ENCODE measurements at places on chromosomes 7 and 10.

DNA sequence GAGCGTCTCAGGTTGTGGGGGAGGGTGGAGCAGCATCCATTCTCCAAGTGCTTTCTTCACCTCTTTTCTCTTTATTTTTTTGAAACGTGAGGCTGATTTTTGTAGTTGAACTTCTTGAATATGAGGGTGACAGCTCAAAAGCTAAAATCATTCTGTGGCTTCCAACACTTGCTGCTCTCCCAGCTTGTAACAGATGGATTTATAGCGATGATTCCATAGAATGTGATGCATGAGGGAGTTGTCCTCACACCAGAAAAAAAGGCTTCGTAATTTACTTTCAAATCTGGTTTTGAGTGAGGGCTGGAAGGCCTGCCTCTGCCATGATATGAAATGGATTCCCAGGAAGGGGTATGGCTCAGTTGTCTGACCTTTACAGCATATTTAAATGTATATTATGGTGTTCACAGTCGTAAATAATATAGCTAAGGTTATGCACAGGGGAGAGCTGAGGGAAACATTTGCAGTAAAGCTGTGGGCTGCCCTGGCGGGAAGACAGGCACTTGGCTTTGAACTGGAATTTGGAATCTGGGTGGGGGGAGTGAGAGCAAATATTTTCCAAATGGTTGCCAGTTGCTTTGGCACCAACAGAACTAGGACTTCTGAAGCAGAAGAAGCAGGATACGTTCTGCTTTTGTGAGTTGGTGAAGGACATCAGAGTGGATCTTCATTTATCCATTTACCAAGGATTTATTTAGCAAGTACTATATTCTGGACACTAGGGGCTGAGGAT lies 166.7 kb downstream of the SORCS3 start:
- no peak for DNase-seq

- no peak for DNase-seq
These were observed 196.6 kb upstream of the NPVF start for GRCh38 chr7:25424855-25425254.

- peak; percentile 58 for DNase-seq
These were observed 35.9 kb upstream of the ANK3 start for GRCh38 chr10:60425392-60426110.

GRCh38 chr10:4786043-4786839 lies 39.8 kb upstream of the AKR1E2 start:
- no peak for DNase-seq

DNA sequence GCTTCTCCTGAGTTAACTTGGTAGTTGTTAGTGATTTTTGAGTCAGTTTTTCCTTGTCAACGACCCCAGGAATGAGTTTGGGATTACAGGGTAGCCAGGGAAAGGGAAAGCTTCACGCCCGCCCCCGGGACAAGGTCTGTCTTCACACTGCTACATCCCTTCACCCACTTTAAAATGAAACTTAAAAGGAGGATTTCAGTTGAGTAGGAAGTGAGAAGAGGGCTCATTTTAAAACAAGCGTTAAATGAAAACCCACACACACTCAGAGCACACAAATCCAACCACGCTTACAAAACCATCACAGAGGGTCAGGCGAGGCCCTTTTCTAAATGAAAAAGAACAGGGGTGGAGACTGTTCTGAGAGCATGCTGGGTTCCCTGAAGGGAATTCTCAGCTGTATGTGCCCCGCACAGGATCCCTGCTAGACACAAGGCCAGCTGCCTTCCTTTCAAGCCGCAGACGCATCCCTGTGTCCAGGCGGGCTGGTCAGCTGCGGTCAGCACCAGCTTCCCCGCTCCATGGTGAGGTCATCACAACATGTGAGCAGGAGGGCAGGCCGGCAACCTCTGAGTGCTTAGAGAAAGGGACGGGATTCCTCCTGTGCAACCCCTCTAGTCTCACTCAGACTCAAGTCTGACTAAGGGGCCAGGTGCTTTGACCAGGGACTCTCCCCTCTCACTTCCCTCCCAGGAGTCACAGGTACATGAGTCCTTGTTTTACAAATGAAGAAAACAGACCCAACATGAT lies 111.8 kb downstream of the EGFR start:
- DNase-seq, result peak; percentile 94

GRCh38 chr10:75398200-75398691 lies 3.3 kb downstream of the ZNF503 start:
- no peak for DNase-seq

GRCh38 chr7:97305589-97305988 lies 188.1 kb downstream of the SDHAF3 start:
- no peak for DNase-seq

- no peak for DNase-seq
These were observed 76.4 kb upstream of the FEZF1 start for GRCh38 chr7:122380992-122381391.

DNA sequence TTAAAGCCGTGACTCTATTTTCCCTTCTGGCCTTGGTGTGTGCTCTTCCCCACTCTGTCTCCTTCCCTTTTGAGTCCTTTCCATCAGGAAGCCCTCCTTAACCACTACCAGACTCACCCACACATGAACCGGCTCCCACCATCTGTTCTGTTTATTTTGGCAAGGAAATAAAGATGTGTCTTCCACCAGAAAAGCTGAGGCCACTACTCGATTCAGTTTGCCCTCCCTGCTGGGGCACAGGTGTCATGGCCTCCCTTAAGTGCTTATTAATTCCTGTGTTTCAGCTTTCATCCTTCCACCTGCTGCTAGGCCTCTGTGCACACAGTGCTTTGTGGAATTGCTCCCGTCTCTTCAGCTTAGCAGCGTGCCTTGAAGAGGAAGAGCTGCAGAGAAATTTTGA lies 16.7 kb downstream of the POR start:
- DNase-seq, result no peak

DNA sequence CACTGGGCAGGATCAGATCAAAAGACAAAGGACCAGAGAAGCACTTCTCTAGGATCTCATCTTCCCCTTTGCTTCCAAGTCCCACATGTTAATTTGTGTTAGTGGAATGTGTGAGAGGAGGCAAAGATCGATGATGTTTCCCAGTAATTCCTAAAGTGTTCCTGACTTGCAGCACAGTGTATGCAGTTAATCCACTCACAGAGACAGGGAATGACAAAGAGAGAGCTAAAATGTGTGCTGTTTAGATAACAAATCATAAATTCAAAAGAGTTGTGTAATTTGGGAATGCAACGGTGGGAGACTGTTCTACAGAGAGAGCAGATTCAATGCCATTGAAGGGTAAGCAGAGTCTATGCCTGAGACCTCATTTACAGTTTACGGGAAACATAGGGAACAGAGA lies 132.0 kb upstream of the SVIL start:
- peak; percentile 82 for DNase-seq

- peak; percentile 47 for DNase-seq
These were observed 452 bp downstream of the ATE1 start for GRCh38 chr10:121927318-121927840.

DNA sequence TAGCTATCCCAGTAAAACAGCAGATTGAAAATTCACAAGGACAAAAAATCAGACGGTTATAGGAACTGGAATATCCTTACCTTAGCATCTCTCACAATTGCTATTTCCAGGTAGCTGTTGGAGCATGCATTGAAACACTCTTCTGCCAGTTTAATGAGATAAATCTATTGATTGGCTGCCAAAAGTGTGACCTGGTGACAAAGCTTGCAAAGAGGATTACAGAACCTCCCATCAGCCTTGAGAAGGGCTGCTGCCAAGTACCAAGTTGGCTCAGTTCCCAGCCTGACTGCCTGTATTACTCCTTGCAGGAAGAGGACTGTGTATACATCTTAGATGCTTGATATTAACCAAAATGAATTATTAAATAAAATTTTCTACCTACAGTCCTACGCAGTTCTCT lies 5.1 kb downstream of the PRLHR start:
- peak; percentile 6 for DNase-seq

DNA sequence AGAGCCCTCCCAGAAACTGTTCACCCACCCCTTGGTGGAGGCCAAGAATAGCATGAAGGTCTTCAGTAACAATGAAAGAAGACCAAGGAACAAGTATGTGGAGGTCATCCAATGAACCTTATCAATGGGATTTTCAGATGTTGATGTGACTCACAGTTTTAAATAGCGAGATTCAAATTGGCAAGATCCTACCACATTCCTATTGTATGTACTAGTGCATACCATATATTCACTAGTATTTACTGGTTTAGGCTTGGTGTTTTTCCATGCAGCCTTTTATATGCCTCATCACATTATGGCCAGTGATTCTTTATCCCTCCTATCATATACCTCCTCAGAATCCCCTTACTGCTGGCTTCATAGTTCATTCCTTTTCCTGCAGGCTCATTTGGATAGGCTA lies 54.4 kb downstream of the ITGB8 start:
- DNase-seq, result peak; percentile 13

GRCh38 chr10:131047501-131047900 lies 264.0 kb downstream of the TCERG1L start:
- DNase-seq, result no peak

GRCh38 chr7:102990642-102991041 lies 77.8 kb downstream of the LRRC17 start:
- no peak for DNase-seq

- no peak for DNase-seq
These were observed 48.6 kb upstream of the TES start for GRCh38 chr7:116161728-116162127.

GRCh38 chr10:17851611-17852010 lies 42.5 kb downstream of the MRC1 start:
- no peak for DNase-seq

- DNase-seq, result no peak
These were observed 121.1 kb downstream of the HGF start for GRCh38 chr7:81648716-81649115.

DNA sequence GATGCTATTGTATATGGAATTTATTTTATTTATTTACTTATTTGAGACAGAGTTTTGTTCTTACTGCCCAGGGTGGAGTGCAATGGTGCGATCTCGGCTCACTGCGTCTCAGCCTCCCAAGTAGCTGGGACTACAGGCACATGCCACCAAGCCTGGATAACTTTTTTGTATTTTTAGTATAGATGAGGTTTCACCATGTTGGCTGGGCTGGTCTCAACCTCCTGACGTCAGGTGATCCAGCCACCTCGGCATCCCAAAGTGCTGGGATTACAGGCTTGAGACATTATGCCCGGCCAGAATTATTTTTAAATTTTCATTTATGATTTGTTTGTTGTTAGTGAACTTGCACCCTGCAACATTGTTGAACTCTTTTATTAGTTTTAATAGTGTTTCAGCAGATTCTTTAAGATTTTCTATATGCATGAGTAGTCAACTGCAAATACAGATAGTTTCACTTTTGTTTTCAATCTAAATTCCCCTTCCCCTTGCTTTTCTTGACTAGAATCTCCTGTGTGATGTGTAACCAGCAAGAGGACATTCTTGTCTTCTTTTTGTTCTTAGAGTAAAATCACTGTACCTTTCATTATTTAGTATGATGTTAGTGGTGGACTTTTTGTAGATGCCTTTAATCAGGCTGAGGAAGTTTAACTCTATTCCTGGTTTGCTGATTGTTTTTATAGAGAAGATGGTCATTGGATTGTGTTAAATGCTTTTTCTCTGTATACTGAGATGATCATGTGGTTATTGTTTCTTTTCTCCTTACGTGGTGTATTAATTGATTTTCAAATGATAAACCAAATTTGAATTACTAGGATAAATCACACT lies 27.8 kb downstream of the ZNF33A start:
- peak; percentile 12 for DNase-seq

GRCh38 chr7:3568516-3568915 lies 267.5 kb downstream of the SDK1 start:
- DNase-seq, result no peak

GRCh38 chr10:7913126-7913872 lies 95.0 kb downstream of the TAF3 start:
- no peak for DNase-seq

DNA sequence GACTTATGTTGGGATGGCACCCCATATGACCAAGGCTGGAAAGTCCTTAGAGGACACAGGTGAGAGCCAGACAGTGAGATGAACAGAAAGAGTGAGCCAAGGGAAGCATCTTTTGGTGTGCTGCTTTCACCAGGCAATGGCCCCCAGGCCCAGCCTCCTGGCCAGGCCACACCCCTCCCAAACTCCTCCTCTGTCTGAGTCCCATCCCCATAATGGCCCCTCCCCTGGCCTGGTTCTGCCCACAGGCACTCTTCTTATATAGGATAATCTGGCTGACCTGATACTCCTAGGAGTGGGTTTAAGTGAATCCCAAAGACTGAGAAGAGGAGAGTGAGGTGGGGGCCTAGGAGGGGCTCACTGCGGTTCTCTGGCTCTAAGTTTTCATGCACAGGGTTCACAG lies 252.5 kb downstream of the RPS24 start:
- no peak for DNase-seq

DNA sequence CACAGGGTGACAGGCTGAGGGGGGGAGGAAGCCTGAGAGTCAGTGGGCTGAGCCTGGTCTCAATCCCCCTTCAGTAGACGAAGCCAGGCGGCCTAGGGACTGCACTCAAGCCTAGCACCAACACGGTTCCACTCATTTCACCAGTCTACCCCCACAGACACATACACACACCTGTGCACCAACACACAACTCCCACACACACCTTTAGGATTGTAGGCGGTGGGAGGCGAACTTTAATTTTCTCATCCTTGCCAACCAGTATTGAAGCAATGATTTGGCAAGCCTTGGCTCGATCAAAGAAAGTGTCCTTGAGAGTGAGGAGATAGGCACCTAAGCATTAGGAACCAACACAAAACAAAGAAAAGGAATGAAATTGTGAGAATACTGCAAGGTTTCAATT lies 19.7 kb downstream of the POLR3A start:
- DNase-seq, result no peak

DNA sequence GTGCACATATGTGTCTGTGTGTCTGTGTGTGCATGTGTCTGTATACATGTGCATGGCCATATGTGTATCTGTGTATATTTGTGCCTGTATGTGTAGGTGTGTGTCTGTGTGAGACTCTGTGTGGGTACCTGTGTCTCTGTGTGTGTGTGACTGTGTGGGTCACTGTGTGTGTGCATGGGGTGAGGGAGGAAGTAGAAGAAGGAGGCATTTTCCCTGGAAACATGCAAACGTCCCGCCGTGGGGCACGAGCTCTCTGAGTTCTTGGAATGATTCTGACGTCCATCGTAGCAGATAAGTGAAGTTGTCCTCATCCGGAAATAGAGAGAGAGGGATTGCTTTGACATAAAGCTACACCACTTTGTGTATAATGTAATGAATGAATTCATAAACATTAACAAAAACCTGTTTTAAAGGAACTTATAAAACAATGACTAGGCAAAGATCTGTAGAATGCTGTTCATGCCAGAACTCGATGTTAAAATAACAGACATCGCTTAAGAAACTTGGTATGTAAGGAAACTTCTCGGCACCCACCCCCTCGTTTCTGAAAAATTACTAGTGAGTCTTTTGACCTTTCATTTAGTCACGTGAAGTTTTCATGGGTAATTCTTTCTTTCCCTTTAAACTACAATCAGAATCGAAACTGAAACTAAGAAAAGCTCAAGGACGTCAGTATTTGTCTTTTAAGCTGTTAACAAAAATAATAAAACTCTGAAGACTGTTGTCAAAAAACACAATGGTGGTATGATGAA lies 43.6 kb upstream of the KLF6 start:
- DNase-seq, result peak; percentile 83

DNA sequence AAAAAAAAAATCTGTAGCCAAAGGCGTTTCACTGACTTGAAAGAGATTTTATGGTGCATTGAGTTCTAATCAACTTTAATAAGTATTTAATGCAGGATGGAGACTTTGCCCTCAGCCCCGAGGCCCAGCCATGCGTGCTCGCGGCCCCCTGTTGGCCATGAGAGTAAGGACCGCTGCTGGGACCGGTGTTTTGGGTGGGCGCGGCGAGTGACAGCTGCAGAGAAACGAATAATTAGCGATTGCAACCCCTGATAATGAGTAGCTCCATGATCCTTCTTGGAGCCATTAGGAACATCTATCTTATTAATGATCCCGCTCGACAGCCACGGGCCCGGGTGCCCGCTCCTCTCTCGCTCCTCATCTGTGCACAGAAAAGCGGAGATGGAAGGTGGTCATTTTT lies 347.4 kb downstream of the RPS24 start:
- no peak for DNase-seq
